ENCODE measurements at places on chromosomes 7 and 10.

- DNase-seq: no peak
These were observed 740.5 kb downstream of the SORCS1 start for GRCh38 chr10:106424054-106424453.

- DNase-seq: no peak
These were observed 11.6 kb downstream of the DDX56 start for GRCh38 chr7:44561962-44562621.

DNA sequence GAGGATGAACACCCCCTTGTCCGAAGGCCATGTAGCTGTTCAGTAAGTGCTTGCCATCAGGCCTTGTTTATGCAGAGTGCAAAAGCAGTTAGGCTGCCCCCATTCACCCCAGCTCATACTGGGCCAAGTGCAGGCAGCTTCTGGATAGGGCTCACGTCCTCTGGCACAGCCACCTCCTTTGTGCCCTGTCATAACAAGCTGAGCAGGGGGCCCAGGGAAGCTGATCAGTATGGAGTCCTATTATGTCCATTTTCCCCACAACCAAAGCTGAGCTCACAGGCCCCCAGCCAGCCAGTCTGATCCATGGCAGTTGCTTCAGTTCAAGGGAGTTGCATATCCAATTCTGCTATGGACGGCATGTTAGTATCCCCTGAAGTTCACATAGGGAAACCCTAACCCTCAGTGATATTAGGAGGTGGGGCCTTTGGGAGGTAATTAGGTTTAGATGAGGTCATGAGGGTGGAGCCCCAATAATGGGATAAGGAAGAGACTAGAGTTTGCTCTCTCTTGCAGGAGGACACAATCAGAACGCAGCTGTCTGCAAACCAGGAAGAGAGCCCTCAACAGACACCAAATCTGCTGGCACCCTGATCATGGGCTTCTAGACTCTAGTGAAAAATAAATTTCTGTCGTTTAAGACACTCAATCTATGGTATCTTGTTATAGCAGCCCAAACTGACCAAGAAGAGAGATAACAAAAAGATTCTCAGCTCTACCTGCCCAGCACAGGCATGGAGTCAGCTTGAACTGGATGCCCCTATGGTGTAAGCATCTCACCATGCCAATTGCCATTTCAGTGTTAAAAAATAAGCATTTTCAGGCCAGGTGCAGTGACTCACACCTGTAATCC, 155.9 kb downstream of the FGFR2 start:
- DNase-seq: no peak

- DNase-seq: no peak
These were observed 133.5 kb upstream of the MBL2 start for GRCh38 chr10:52906046-52906445.

DNA sequence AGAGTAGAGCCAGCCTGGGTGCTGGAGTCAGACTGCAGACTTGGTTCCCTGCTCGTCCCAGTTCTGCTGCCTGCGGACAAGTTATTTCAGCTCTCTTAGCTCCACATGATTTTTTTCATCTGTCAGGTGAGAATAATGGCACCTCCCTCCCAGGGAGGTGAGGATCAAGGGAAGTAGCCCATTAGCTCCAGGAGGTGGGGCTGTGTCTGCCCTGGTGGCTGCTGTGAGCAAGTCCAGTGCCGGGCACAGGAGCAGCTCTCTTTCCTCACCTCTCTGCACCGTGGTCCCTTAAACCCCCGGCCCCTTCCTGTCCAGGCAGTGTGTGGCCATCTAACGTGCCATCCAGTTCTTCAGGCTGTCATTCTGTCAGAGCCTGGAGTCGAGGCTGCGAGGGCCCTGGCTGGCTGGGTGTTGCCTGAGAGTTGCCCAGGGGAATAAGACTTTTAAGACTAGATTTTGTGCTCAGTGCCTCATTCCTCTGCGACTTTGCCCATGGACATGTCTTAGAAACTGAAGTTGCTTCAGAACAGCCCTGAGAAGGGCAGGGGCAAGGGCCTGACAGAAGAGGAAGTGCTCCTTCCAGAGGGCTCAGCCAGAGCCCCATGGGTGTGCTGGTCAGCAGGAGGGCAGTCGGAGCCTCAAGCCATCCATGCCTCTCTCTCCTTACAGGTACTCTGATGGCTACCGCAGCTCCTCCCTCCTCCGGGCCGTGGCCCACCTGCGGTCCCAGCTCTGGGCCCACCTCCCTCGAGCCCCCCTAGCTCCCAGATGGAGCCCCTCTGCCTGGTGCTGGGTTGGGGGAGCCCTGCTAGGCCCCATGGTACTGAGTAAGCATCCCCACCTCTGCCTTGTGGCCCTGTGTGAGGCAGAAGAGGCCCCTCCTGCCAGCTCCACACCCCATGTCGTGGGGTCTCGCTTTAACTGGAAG, 5.0 kb downstream of the ABCB8 start:
- no peak for DNase-seq

DNA sequence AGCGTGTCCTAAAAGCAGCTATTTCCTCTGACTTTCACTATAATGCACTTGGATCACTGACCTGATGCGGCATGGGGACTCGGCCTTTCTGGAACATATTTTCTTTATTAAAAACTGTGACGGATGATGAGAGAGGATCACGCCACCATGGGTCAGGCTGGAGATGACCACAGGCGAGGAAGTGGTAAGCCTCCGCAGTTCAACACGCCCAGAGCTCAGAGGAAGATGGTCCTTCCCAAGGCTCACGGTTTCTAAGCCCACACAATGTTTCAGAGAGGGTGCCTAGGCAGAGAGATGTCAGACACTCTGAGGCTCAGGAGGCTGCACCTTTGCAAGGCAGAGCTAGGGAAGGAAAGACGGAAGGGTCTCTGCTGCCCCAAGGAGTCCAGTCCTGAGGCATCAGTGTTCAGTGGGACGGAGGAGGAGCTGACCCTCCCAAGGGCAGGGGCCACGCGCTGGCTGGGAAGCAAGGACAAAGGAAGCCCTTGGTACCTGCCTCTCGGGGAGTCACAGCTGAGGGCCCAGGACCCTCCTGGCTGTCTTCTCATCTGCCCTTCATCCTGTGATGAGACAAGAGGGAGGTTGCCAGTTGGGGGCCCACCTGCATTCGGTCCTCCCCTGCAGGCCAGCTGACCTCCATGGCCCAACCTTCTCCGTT, 9.5 kb downstream of the CHST15 start:
- no peak for DNase-seq

GRCh38 chr10:53918755-53919154, 882.3 kb downstream of the PCDH15 start:
- DNase-seq: no peak

DNA sequence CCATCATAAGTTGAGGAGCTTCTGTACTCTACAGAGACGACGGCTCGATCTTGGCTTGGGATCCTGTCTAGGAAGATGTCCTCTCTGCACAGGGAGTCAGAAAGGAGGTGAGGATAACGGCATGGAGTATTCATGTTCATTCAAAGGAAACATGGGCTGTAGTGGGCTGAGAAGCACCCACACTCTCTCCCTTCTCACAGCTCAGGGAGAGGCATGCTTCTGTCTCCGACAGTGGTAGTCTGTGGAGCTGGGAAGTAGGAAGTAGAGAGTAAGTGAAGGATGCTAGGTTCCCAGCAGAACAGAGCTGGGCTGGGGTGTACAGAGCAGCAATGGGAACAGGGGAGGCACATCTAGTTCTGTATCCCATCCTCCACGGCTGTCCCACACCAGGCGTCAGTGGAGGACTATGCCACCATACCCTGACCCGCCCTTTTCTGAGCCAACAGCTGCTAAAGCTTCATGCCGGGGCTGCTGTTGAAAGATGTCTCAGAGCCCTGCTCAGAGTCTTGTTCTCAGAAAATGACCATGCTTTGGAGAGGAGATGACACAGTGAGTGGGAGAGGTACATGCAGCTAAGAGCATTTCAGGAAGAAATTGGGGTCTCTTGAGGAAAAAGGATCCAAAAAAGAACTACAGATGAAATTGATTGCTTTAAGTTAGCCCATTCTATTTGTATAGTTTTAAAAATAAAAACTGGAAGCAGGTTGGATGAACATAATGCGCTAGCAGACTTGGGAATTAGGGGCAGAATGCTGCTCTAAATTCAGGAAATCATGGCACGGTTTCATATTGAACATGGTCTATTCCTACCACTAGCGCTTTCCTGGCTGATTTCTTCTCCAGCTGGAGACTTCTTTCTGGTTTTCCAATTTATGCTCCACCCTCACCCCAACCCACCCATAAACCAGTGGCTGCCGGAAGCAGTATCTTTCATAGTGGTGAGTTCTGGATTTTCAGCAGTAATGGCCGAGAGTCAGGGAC, 138.6 kb downstream of the CHN2 start:
- DNase-seq: no peak

- no peak for DNase-seq
These were observed 82.3 kb downstream of the COL13A1 start for GRCh38 chr10:69884024-69884367.

- no peak for DNase-seq
These were observed 75.6 kb downstream of the GRM8 start for GRCh38 chr7:127177156-127177555.
